Sigmoid colon (tissue), 7 donors: ENCODE measurements at places on chromosomes 1 and 21.

GRCh38 chr1:35605071-35605866 is 32.2 kb downstream of the TFAP2E start:
- no peak overlapping the region for H3K27ac ChIP-seq
- DNase-seq: no peak
- H3K4me1 ChIP-seq: no peaks in the 10 kb centered on the region

GRCh38 chr21:34827445-34828235 is 158.8 kb downstream of the CLIC6 start:
- H3K36me3 ChIP-seq: no peaks in the 10 kb centered on the region
- peak overlapping the region; percentile 27 for H3K27ac ChIP-seq
- no peak overlapping the region for H3K4me3 ChIP-seq
- DNase-seq: no peak
- no peaks in the 10 kb centered on the region for H3K4me1 ChIP-seq
- no peaks in the 10 kb centered on the region for H3K27me3 ChIP-seq

DNA sequence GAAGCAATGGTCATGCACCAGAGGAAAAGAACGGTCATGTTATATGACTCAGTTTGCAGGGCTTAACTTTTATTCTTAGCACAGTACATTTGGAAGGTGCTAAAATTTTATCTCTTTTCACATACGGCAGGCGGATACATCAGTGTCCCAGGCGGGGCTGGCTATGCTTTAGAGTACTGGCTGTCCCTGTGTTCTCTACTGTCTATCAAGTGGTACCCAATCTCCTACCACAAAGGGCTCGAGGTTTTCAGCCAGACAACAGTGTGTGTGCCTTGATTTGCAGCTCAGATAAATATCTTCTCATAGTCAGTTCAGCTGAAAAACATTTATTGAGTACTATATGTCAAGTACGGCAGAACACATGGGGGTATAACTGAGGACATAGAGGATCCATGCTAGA is 65.3 kb downstream of the URB2 start:
- H3K4me3 ChIP-seq: no peak overlapping the region
- H3K27me3 ChIP-seq: no peaks in the 10 kb centered on the region
- no peaks in the 10 kb centered on the region for H3K4me1 ChIP-seq
- H3K36me3 ChIP-seq: no peaks in the 10 kb centered on the region

DNA sequence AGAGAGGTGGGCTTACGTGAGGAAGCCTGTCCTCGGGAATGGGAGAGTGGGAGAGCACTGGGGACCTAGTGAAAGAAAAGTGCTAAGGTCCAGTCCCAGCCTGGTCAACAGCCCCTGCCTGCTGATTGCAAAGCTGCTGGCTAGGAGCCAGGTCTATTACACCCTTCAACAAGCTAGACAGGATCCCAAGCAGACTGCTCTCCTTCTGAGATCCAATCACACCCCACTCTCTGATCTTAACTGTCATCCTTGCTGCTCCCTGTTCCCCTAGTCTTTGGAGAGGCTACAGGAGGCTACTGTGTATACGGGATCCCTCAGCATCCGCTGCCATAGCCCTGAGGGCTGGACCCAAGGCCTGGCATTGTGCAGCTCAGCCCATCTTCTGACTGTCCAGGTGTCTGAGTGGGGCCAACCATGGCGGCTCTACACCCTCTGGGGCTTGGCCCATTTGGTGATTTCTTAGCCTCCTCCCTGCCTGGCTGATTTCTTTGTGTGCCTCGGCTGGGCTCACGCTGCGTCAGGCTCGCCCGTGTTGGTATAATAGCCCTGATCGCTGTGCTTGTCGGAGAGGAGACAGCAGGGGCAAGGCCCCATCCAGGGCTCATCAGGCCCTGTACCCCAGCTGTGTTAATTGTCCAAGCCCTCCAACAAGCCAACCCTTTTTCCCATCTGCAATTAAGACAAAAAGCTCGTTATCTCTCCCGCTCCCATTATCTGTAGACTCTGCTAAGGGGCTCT is 43.9 kb downstream of the NAV1 start:
- H3K36me3 ChIP-seq: no peaks in the 10 kb centered on the region
- no peak overlapping the region for H3K4me3 ChIP-seq
- H3K27me3 ChIP-seq: no peaks in the 10 kb centered on the region
- no peaks in the 10 kb centered on the region for H3K4me1 ChIP-seq

GRCh38 chr1:198656500-198656932 is 17.7 kb downstream of the PTPRC start:
- no peaks in the 10 kb centered on the region for H3K4me1 ChIP-seq
- H3K27ac ChIP-seq: peak overlapping the region; percentile 25
- no peaks in the 10 kb centered on the region for H3K27me3 ChIP-seq

GRCh38 chr1:177124577-177125278 is 39.8 kb downstream of the ASTN1 start:
- no peak overlapping the region for H3K4me3 ChIP-seq
- no peaks in the 10 kb centered on the region for H3K4me1 ChIP-seq
- H3K36me3 ChIP-seq: no peaks in the 10 kb centered on the region
- no peaks in the 10 kb centered on the region for H3K27me3 ChIP-seq

- H3K4me1 ChIP-seq: no peaks in the 10 kb centered on the region
- no peaks in the 10 kb centered on the region for H3K36me3 ChIP-seq
- H3K27ac ChIP-seq: peak overlapping the region; percentile 43
- no peak overlapping the region for H3K4me3 ChIP-seq
These were observed 3.2 kb downstream of the SLC25A33 start for GRCh38 chr1:9542430-9542829.

GRCh38 chr21:41068967-41069642 is 98.9 kb upstream of the BACE2 start:
- peak; percentile 88 for DNase-seq
- no peak overlapping the region for H3K27ac ChIP-seq
- H3K36me3 ChIP-seq: no peaks in the 10 kb centered on the region

- no peak overlapping the region for H3K27ac ChIP-seq
- H3K27me3 ChIP-seq: no peaks in the 10 kb centered on the region
- no peak overlapping the region for H3K4me3 ChIP-seq
- H3K36me3 ChIP-seq: no peaks in the 10 kb centered on the region
These were observed 11.1 kb downstream of the KRTAP24-1 start for GRCh38 chr21:30271611-30272010.

- H3K27me3 ChIP-seq: no peaks in the 10 kb centered on the region
- no peak for DNase-seq
- H3K4me1 ChIP-seq: peaks cover 73% of the 10 kb centered on the region
- H3K4me3 ChIP-seq: no peak overlapping the region
- H3K27ac ChIP-seq: peak overlapping the region; percentile 46
- peaks cover 8% of the 10 kb centered on the region for H3K36me3 ChIP-seq
These were observed 14.0 kb upstream of the PODN start for GRCh38 chr1:53047737-53048736.

GRCh38 chr1:1398677-1399186 is 403 bp downstream of the CCNL2 start:
- H3K4me1 ChIP-seq: peaks cover 27% of the 10 kb centered on the region
- H3K4me3 ChIP-seq: peak overlapping the region; percentile 72
- peak overlapping the region; percentile 90 for H3K27ac ChIP-seq

DNA sequence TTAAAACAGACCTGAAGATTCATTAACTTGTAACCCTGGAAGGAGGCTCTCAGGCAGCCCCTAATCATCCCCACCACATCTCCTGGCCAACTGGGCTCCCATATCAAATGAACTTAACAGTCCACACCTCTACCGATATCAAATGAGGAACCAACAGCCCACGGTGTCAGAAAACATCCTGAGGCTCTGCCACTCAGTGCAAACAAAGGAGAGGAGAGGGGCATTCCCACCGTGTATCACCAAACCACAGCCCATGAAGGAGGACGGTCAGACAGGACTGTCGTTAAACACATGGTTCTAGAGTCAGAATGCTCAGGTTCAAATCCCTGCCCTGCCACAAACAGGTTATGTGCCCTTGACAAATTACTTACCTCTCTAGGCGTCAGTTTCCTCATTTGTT is 52.5 kb downstream of the ERI3 start:
- H3K36me3 ChIP-seq: peaks cover 20% of the 10 kb centered on the region
- H3K4me3 ChIP-seq: no peak overlapping the region
- no peaks in the 10 kb centered on the region for H3K27me3 ChIP-seq
- H3K4me1 ChIP-seq: no peaks in the 10 kb centered on the region
- H3K27ac ChIP-seq: no peak overlapping the region
- no peak for DNase-seq

DNA sequence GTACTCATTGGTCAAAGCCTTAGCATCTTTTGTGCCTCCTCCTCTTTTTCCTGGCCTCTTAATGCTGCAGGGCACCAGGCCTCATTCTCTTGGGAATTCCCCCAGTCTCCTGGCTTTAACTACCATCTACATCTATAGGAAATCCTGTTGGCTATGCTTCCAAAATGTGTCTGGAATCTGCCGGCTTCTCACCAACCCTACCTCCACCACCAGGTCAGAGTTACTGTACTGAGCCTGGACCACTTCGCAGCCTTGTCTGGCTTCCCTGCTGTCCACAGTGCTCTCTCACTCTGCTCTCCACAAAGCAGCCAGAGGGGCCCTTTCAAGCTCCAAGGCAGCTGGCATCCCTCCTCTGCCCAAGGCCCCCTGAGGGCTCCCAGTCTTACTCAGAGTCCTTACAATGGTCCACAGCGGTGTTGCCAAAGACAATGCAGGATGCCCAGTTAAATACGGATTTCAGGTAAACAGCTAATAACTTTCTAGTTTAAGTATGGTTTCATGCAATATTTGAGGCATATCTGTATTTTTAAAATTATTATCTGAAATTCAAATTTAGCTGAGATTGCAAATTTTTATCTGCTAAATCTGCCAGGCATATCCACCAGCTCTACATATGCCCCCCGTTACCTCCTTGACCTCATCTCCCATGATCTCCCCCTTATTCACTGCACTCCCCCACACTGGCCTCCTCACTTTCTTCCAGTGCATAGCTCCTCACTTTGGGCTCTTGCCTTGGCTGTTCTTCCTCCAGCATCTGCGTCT is 34.5 kb upstream of the FAM163A start:
- H3K4me3 ChIP-seq: no peak overlapping the region
- H3K27me3 ChIP-seq: no peaks in the 10 kb centered on the region
- DNase-seq: no peak
- no peaks in the 10 kb centered on the region for H3K36me3 ChIP-seq

GRCh38 chr1:194342484-194343262 is 1156.3 kb upstream of the B3GALT2 start:
- peak; percentile 35 for DNase-seq
- H3K36me3 ChIP-seq: no peaks in the 10 kb centered on the region
- H3K4me3 ChIP-seq: no peak overlapping the region
- no peaks in the 10 kb centered on the region for H3K4me1 ChIP-seq

- no peak overlapping the region for H3K4me3 ChIP-seq
- H3K27me3 ChIP-seq: no peaks in the 10 kb centered on the region
These were observed 48.3 kb upstream of the POFUT2 start for GRCh38 chr21:45335761-45336534.

DNA sequence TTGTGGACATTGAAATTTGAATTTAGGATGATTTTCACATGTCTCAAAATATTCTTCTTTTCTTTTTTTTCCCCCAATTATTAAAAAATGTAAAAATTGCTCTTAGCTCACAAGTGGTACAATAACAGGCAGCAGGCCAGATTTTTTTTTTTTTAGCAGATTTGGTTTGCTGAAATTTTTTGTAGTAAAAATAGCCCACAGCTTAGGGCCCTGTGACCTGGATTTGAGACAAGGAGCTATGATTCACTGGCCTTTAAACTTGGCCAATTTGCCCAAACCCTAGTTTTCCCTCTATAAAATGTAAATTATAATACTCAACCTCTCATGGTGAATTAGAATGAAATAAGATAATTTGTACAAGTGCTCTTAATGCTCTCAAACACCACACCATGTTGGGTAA is 253.8 kb downstream of the DYRK1A start:
- no peak overlapping the region for H3K27ac ChIP-seq
- DNase-seq: no peak
- no peak overlapping the region for H3K4me3 ChIP-seq
- peaks cover 4% of the 10 kb centered on the region for H3K4me1 ChIP-seq

GRCh38 chr1:26097696-26098095 is 13.9 kb upstream of the PDIK1L start:
- no peak for DNase-seq
- H3K27me3 ChIP-seq: peaks cover 16% of the 10 kb centered on the region
- no peak overlapping the region for H3K4me3 ChIP-seq

- H3K27ac ChIP-seq: peak overlapping the region; percentile 99
- H3K36me3 ChIP-seq: no peaks in the 10 kb centered on the region
- peak; percentile 72 for DNase-seq
- peak overlapping the region; percentile 54 for H3K4me3 ChIP-seq
- H3K4me1 ChIP-seq: peaks cover 43% of the 10 kb centered on the region
These were observed 1.2 kb upstream of the ATF3 start for GRCh38 chr1:212607206-212607912.

DNA sequence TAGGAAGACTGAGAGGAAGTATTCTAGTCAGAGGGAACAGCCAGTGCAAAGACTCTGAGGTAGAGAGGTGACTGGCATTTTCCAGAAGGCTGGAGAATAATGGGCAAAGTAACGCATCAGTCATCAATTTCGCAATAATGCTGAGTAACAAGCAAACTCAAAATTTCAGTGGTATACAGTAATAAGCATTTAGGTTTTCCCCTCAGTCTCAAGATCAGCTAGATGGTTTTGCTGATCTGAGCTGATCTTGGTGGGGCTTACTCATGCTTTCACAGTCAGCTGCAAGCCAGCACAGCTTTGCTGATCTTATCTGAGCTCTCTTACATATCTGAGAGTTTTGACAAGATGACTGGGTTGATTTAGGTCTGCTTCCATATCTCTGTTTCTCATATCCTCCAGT is 108.7 kb downstream of the TSEN15 start:
- no peaks in the 10 kb centered on the region for H3K36me3 ChIP-seq
- no peak for DNase-seq
- no peak overlapping the region for H3K27ac ChIP-seq
- H3K4me3 ChIP-seq: no peak overlapping the region
- H3K27me3 ChIP-seq: no peaks in the 10 kb centered on the region

GRCh38 chr21:37484535-37485474 is 118.2 kb downstream of the DYRK1A start:
- H3K4me1 ChIP-seq: peaks cover 14% of the 10 kb centered on the region
- no peaks in the 10 kb centered on the region for H3K27me3 ChIP-seq
- H3K27ac ChIP-seq: no peak overlapping the region
- DNase-seq: no peak
- H3K4me3 ChIP-seq: no peak overlapping the region

- no peaks in the 10 kb centered on the region for H3K4me1 ChIP-seq
- no peak overlapping the region for H3K4me3 ChIP-seq
- no peak for DNase-seq
- no peaks in the 10 kb centered on the region for H3K27me3 ChIP-seq
These were observed 128.3 kb downstream of the LMX1A start for GRCh38 chr1:165228111-165228655.

- no peaks in the 10 kb centered on the region for H3K36me3 ChIP-seq
- H3K4me3 ChIP-seq: no peak overlapping the region
- H3K4me1 ChIP-seq: no peaks in the 10 kb centered on the region
- H3K27ac ChIP-seq: peak overlapping the region; percentile 81
- no peak for DNase-seq
- no peaks in the 10 kb centered on the region for H3K27me3 ChIP-seq
These were observed 52.8 kb downstream of the SLC44A3 start for GRCh38 chr1:94872771-94873495.

DNA sequence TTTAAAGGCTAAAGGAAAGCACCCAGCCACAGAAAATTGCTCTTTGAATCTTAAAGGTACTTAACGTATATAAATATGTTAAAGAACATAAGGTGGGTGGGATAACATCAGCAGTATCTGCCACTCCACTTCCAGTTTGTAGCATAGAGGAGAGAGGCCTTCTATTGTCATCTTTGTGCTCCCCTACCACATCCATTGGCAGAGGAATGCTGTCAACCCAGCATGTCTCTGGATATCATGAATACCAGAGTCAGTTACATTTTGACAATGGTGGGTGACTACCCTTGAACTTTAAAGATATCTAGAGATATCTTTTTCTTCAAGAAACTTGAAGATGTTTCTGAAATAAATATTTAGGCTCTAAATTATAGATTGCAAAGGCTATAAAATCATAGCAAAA is 283.2 kb upstream of the LRRC7 start:
- no peak overlapping the region for H3K4me3 ChIP-seq
- no peaks in the 10 kb centered on the region for H3K36me3 ChIP-seq
- no peak for DNase-seq
- H3K27me3 ChIP-seq: no peaks in the 10 kb centered on the region
- H3K27ac ChIP-seq: no peak overlapping the region
